ENCODE measurements at places on chromosomes 5 and 9.

DNA sequence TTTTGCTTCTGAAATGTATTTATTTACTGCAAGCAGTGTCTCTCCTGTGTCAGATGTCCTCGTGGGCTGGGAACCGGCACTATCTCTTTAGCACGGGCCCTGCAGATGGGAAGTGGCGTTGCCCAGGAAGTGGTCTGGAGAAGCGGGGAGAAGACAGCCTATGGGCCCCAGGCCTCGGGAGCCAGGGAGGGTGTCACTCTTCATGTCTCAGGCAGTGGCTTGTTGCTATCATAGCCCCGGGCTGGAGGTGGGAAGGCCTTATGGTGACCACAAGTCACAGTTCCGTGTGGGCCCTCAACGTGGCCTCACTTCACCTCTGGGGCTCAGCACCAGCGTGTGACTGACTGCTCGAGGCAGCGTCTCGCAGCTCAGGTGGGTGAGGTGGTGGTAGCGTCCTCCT is 41.4 kb downstream of the SYK start:
- DNase-seq, result no peak

DNA sequence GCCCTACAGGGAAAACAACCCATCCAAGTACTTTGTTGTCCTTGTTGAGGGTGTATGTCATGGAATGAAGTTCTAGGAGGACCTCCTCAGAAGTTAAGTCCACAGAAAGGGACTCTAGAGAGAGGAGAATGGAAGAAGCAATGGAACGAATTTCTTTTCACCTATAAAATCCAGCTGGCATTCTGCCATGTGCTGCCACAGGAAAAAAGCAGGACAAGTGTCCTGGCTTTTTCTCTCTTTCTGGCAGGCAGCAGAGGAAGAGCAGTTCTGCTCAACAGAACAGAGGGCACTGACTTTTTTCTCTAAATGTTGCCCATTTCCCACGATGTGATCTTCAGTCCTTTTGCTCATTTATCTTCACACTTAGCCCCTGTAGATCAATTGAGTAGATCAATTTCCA is 240.8 kb downstream of the MCTP1 start:
- no peak for DNase-seq

DNA sequence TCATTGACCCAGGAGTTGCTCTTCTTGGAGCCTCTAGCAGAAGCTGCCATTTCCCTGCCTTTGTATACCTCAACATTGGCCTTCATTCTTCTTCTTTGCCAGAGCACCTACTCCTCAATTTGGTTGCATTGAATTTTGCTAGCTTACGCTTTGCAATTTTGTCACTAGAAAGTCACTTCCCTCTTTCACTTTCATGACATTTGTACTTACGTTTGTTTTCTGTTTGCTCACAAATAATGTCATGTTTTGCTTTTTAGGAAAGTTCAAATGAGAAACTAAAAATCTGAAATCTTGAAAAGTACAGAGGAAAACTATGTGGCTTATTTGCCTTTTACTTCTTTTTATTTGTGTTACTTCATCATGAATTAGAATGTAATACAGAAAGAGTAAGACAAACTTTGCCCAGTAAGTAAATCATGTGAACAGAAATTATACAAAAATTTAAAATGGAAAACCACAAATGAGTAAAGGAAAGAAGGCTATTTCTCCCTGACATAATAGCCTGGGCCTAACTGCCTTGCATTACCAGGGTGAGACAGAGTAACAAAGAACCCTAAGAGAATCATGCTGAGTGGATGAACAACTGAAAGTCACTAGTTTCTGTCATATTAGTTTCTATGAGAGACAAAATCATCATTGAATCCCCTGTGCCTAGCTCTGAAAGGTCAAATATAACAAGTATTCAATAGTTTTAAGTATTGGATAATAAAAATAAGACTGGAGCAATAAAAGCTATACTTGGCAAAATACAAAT is 7.4 kb upstream of the IFNA1 start:
- no peak for DNase-seq

GRCh38 chr5:175623088-175623487 is 34.8 kb upstream of the HRH2 start:
- DNase-seq, result no peak

DNA sequence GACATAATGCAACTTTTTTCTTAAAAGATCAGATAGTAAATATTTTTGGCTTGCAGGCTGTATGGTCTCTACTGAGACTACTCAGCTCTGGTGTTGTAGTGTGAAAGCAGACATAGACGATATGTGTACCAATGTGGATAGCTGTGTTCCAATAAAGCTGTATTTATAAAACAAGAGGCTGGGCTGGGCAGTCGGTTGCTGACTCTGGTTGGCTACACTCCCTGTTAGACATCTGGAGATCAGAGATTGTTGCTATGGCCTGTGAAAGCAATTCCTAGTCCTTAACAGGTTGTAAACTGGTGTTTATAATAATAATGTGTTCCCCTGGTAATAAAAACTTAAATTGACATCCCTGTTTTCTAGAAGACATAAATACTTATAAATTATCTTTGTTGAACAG is 24.4 kb upstream of the SCAMP1 start:
- DNase-seq, result no peak

DNA sequence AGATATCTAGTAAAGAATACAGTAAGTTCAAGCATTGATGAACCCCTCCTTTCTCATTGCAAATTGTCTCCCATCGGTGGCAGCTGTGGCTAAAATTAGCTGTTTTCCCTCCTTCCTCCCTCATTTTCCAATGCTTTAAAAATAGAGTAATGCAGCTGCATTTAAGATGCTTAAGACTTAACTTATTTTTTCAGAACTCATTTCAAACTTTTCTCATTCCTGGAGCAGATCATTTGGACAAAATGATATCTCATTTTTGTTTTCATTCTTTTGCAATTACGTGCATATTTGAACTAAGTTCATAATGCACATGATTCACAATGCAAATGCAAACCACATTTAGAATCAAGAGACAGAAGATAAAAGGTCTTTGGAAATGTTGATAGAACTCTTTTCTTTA is 14.6 kb downstream of the HSPB3 start:
- DNase-seq, result peak; percentile 61

GRCh38 chr9:79592726-79593493 is 21.1 kb downstream of the TLE4 start:
- no peak for DNase-seq

DNA sequence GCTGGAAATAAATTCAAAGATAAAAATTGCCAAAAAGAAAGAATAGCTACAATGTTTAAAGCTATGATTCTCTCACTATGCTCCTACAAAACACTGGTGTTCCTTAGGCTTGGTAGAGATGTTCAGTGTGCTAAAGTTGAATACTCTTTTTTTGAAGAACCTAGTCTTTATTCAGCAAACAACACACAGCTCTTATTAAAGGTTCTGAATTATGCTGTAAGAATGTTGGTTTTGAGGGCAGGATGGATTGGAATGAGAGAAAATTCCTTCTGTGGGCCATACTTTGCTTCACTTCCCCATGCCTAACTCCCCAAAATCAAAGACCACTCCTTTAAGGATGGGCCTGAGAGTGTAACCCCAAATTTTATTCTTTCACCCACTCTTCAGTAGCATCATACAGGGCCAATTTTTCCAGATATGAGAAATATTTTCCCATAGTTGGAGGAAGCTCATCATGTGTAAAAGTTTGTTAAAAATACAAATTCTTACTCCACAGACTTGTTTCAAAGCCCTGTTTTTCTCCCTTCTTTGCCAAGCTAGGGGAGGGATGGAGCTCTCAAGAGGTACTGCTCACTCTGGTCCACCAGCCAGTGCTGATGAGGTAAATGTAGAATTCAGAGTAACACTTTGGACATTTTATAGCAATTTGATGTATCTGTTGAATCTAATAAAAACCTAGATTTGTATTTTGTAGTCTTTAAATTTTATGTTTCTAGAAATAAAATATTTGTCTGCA is 99.3 kb downstream of the GDNF start:
- peak; percentile 66 for DNase-seq

DNA sequence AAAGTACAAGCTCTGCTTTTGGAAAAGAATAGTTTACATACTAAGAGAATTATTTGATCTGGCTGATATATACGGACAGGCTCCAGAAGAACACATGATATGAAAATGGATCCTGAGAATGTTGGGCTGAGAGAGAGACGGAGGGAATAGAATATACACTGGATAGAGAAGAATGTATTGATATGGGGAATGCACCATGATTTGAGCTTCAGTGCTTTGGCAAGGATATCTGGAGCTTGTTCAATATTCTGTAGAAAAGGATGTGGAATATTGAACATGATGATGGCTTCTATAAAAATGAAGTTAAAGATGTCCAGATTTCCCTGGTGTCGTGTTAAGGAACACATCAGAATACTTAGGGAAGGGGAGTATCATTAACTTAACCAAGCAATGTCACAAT is 280.5 kb upstream of the VLDLR start:
- no peak for DNase-seq

DNA sequence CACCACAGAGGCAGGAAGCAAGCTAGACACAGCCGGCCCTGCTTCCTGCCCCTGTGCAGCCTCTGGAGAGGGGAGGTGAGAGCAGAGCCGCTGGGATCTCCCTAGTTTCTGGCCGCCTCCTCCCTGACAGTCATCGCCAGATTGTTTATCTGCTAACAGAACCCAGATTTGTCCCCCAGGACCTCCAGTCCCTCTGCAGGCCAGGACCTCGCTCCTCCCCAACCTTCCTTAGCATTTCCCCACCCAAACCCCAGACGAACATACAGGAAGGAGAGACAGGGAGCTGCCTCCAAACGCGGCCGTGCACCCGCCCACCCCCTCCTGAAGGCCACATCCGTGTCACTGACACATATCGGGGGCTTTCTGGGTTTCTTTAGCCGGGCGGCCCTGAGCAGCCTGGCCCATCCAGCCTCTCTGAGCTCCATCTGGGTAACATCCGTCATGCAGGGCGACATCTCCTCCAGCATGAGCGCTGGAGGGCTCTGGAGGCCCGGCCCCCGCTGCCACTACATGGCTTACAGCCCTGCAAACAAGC is 47.5 kb downstream of the DBH start:
- no peak for DNase-seq

DNA sequence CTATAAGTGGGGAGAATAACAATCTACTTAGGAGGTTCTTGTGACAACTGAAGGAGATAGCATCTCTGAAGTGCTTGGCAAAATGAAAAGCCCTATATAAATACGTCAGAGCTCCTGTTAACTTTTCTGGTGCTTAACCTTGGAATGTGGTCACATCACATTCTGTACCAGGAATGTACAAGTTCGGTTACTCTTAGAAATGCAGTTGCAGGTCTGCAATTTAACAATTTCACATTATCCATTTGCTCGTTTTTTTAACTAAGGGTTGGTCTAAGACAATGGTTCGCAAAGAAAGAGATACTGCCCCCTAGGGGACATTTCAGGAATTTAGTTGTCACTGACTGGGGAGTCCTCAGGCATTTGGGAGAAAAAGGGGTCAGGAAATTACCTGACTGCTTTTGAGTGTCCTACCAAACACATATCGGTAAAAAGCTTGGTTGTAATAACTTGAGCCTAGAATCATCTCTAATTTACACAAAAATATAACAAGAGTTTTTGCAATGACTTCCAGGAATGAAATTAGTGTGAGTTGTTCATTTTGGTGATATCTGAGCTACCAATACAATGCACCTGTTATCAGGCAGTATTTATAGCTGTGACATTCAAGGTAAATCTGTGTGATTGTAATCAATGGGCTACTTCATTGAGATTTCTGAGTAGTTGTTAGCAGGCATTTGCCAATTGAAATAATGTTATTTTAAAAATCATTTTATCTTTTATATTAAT is 5.4 kb upstream of the HBEGF start:
- DNase-seq, result peak; percentile 77

DNA sequence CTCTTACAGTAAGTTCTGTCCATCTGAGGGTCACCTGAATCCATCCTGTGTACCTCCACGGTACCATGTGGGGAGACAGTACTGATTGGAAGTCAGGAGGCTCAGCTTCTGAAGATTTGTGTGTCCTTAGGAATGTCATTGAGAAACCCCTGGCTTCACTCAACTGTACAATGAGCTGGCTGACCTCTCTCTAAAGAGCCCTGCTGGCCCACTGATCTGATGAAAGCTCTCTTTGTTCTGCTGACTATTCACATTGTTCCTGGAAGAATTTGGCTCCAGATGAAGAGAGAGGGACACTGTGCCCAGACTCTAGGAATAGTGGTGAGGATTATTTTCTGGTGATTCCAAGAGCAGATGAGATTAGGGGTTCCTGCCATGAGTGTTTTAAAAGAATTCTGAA is 141.2 kb downstream of the LURAP1L start:
- no peak for DNase-seq

DNA sequence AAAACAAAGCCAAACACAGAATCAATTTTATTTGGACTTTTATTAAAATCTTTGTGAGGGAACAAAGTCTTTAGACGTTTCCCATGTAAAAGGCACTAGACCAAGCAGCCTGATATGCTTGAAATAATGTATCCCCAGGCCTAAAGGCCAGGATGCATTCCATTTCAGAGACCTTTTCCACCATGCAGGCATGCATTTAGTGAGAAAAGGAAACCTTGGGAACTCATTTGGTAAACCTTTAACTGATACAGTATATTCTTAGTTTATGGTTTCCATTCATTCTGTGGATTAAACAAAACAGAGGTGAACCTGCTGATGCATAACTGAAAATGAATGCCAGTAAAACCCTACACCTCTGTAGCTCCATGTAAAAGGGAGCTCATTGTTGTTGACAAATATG is 600.0 kb downstream of the NR2F1-AS1 start:
- DNase-seq, result no peak

GRCh38 chr5:20114526-20114925 is 126.5 kb upstream of the CDH18 start:
- no peak for DNase-seq

GRCh38 chr5:3197304-3198073 is 398.1 kb upstream of the IRX1 start:
- no peak for DNase-seq

All from EL (cell line).